PC-3 (cell line): ENCODE measurements at places on chromosomes 13 and 19. TPM values are rescaled to one million over a fixed set of nuclear protein-coding genes. Genes with fewer than 3 reads are reported as not detected.

Gene ZNF492
- total RNA-seq: 0.81 and 3.0 TPM in 2 replicates

Gene PLPPR3
- not detected in 2 replicates for total RNA-seq

Gene ZBTB45
- total RNA-seq: 14.0 and 19.1 TPM in 2 replicates

Gene NR2F6
- total RNA-seq: 134 and 159 TPM in 2 replicates

Gene SULT2A1
- not detected in 2 replicates for total RNA-seq
